ENCODE measurements at places on chromosomes 4 and X.

DNA sequence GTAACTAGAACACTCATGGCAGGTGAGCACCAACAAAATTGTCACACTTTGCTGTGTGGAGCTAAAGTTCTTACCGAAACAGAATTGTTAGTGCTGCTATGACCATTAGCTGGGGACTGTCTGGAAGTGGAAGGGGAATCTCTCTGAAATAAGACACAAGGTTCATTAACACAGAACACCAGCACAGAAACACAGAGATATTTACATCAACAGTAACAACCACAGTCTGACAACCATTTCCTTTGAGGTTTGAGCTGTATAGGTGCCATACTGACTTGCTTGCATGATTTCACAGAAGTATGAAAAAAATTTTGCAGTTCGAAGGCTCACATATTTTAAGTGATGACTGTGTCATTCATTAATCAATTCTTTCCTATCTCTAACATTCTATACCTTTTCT is 109.8 kb downstream of the NYX start:
- DNase-seq: no peak

- DNase-seq: no peak
These were observed 265.4 kb upstream of the SLC7A11 start for GRCh38 chr4:138507522-138507921.

DNA sequence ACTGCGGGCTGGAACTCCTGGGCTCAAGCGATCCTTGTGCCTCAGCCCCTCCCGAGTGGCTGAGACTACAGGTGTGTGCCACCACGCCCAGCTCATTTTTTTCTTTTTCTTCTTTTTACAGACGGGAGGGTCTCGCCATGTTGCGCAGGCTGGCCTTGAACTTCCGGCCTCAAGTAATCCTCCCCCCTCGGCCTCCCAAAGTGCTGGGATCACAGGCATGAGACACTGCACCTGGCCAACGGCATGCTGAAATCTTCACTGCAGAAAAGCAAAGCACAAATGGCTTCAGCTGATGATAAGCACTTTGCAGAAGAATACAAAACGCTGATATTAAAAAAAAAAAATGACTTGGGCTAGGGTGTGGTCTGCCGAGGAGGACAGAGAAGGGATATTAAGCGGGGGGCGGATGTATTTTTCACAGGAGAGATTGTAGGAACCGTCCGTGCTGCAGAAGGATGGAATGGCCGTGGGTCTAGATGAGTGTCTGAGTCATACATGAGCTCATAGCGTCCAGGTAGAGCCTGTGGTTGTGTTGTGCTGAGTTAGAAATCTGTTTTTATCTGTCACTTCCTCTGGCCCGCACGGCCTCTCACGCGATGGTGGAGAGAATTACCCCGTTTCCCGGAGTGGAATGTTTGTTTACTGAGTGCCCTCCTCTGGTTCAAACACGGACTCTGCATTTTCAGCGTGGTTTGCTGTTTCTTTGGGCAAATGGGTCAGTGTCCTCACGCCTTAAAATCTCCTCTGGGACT is 8.5 kb upstream of the AKAP17A start:
- peak; percentile 76 for DNase-seq

DNA sequence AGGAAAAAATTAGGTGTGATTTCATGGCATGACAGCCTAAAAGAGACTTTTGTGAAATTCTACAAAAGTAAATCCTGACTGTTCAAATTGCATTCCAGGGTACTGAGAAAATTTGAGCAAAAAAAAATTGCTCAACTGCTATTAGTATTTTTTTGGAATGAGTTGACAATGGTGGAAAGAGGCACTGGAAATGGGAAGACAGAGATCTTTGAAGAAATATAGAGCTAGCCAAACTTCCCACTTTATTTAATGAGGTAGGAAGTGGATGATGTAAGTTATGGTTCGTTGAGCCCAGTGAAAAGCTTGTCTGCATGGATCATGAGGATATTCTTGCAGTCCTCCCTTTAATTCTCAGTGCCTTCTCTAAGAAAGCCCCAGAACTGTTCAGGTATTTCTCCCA is 183.8 kb downstream of the PTTG2 start:
- DNase-seq: no peak

DNA sequence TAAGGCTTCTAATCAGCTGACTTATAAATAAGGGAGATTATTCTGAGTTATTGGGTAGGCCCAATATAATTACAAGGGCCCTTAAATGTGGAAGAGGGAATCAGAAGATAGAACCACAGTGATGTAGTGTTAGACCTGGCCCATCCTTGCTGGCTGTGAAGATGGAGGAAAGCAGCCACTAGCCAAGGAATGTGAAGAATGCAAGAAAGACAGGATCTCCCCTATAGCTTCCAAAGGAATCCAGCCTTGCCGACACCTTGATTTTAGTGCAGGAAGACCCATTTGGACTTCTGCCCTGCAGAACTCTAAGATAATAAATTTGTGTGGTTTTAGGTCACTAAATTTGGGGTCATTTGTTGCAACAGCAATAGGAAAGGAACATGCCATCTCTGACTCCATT is 150.6 kb downstream of the SPATA18 start:
- DNase-seq: no peak

- DNase-seq: peak; percentile 73
These were observed 5.2 kb downstream of the YIPF6 start for GRCh38 chrX:68503836-68504636.

DNA sequence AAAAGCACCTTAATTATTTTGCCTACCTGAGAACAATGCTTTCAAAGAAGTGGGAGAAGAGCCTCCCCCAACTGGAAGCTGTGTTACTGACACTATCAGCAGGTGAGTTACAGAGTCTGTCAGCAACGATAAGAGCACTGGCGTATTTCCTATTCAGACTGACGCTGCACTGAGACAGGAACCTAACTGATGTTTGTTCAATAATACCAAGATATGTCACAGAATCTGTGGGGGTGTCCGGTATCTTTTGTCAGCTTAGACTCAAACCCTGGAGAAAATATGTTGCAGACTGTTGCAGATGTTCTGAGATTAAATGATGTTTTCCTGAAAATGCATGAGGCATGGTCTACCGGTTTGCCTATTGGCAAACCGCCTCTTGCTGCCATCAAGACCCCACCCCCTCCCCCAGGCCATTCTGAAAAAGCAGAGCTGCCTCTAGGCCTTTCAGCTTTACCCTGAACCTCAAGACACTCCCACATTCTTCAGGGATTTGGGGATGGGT is 115.2 kb upstream of the KIT start:
- DNase-seq: no peak

GRCh38 chrX:46722742-46723568 is 36.0 kb downstream of the SLC9A7 start:
- peak; percentile 63 for DNase-seq

DNA sequence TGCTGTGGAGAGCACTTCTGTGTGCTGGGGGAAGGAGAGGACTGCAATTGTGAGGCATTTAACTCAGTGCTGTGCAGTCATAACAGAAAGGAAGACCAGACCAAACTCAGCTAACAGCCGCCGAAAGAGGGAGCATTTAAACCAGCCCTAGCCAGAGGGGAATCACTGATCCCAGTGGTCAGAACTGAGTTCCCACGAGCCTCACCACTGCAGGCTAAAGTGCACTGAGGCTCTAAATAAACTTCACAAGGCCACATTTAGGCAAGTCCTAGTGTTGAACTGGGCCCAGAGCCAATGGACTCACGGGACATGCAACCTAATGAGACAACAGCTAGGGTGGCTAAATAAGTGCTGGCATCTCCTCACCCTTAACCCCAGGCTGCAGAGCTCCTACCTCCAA is 20.4 kb downstream of the IQCM start:
- DNase-seq: no peak

DNA sequence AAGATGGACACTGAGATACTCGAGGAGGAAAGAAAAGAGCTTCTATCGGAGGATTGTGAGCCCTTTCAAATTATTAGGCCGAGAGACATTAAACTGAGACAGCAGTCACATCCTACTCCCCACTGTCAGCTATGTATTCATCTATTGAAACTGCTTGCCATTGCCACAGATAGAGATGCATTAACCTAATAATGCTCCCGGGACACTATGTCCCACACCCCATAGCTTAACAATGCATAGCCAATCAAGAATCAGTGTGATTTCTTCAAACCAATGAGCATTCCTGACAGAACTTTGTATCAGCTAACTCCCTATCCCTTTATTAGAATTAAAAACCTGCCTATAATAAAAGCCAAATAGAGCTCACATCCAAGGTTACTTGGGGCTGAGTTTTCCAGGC is 118.1 kb upstream of the NEIL3 start:
- no peak for DNase-seq

DNA sequence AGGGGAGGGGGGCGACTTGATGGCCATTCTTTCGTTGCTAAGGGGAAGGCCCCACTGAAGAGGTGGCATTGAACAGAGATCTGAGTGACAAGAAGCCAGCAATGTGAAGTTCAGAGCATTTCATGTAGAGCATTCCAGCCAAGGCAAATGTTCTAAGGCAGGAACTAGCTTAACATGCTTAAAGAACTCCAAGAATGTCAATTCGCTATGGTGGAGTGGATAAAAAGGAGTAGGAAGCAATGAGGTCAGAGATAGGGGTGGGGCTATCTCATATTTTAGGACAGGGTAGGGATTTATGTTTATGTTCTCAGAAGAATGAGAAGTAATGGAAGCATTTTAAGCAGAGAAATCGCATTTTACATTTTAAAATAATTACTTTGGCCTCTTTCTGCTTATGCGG is 130.9 kb downstream of the TTC29 start:
- DNase-seq: no peak

DNA sequence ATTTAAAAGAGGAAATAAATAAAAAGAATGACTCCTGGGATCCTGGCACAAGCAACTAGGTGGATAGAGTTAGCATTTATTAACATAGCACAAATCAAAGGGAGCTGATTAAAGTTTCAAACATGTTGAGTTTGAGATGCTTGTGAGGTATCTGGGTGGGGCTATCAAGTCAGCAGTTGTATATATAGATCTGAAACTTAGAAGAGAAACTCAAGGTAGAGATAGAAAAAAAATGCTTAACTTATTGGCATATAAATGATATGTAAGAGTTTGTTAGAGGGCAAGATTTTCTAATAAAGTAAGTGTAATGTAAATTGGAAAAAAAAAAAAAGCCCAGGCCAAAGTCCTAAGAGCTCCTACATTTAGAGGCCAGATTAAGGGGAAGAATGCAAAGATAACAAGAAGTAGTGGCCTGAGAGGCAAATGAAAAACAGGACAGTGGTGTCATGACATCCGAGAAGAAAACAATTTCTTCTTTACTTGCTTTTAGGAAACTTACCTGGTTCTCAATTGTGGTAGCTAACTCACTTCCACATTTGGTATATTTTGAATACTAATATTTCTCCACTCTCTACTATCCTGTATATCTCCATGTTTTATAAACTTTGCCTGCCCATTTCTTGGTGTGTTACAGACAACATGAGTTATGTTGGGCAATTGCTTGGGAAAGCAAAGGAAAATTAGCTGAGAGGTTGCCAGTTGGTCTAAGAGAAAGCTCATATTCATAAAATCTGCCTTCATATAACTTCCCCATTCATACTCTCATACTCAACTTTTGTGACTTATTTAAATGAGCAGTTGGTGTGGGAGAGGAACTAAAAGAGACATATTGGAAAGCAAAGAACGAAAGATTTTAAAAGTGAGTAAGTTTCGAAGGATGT is 169.2 kb downstream of the PARM1 start:
- no peak for DNase-seq

- no peak for DNase-seq
These were observed 361 bp downstream of the TMEM128 start for GRCh38 chr4:4247696-4248028.

- peak; percentile 95 for DNase-seq
These were observed 18.8 kb upstream of the YTHDC1 start for GRCh38 chr4:68368691-68369131.
